AG04450 (cell line): ENCODE measurements at places on chromosomes 11 and 22.

- no peak for DNase-seq
Measured at GRCh38 chr11:68412593-68413475, 47.7 kb upstream of the PPP6R3 start.

- DNase-seq = no peak
Measured at GRCh38 chr11:43516316-43516850, 157.7 kb downstream of the TTC17 start.

- peak; percentile 49 for DNase-seq
Measured at GRCh38 chr11:75031771-75032549, 43.2 kb downstream of the NEU3 start.

- no peak for DNase-seq
Measured at GRCh38 chr11:131690776-131691175, 320.4 kb downstream of the NTM start.

GRCh38 chr22:31344578-31345330 is 1.4 kb downstream of the PATZ1 start:
- no peak for DNase-seq

- no peak for DNase-seq
Measured at GRCh38 chr11:35323076-35323868, 96.1 kb downstream of the SLC1A2 start.

GRCh38 chr11:109241988-109242536 is 179.9 kb upstream of the C11orf87 start:
- no peak for DNase-seq

- no peak for DNase-seq
Measured at GRCh38 chr22:49574881-49575702, 252.6 kb downstream of the BRD1 start.

- DNase-seq = no peak
Measured at GRCh38 chr22:49670456-49671330, 157.0 kb downstream of the BRD1 start.

- DNase-seq = no peak
Measured at GRCh38 chr11:111632516-111633220, 30.4 kb downstream of the SIK2 start.

DNA sequence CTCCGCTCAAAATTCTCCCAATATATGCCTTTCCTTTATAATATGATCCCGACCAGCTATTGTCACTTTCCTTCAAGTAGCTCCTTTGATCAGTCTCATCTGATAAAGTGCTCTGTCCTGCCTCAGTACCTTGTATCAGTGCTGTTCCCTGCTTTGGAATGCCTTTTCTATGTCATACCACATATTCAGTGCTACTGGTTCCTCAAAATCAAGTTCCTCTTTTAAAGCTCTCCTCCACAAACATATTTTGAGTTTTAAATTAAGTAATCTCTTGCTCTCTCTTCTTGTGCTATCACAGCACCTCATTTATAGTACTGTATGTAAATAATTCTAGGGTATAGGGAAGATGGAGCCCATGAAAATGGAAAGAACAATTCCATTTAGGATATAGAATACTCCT is 137.1 kb upstream of the CTSC start:
- DNase-seq = no peak

DNA sequence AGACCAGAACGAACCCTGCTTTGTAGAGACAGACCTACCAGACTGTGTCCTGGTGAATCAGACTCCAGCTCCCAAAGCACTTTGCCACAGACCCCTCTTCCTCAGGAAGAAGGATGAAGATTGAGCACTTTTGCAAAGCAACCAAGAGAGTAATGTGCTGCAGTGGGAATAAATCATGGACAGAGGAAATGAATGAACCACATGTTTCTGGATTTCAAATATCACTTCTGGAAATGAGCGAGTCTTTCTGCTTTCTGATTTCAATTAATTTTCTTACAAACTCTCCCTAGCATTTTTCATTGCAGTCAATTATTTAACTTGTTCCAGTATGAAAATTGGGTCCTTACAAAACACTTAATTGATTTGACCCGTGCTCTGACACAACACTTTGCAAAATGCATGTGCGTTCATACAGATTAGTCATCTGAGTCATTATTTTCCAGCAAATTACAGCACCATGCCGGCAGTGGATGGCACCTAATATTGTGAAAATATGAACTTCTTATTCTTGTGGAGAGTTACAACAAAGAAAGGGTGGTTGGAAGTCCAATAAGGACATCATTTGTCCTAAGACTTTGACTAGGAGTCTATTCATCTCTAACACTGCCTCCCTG is 315.9 kb upstream of the CCDC90B start:
- DNase-seq = no peak

DNA sequence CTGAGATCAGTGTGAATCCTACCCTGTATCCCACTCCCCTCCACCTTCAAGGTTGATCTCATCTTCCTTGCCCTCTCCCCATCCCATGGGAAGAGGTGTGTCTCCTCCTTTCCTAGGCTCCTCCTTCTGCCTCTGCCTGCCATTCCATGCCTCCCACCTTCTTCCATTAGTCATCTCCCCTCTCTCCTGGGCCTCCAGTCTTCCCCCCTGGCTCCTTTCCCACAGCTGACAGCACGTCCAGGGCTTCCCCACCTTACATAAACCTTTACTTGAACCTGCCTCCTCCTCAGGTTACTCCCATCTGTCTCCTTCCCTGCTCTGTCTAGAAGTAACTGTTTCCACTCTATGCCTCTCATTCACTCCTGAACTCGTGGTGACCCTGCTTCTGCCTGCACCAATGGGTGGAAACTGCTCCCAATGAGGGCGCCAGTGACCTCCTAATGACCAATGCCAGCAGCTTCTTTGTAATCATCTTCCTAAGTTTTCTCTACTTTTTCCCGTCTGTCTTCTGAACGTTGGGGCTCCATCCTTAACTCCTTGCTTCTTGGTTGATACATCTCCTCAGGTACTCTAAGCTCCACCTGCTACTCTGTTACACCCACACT is 266.9 kb upstream of the NARS2 start:
- DNase-seq = no peak

- no peak for DNase-seq
Measured at GRCh38 chr22:37930270-37930951, 23.0 kb downstream of the C22orf23 start.

DNA sequence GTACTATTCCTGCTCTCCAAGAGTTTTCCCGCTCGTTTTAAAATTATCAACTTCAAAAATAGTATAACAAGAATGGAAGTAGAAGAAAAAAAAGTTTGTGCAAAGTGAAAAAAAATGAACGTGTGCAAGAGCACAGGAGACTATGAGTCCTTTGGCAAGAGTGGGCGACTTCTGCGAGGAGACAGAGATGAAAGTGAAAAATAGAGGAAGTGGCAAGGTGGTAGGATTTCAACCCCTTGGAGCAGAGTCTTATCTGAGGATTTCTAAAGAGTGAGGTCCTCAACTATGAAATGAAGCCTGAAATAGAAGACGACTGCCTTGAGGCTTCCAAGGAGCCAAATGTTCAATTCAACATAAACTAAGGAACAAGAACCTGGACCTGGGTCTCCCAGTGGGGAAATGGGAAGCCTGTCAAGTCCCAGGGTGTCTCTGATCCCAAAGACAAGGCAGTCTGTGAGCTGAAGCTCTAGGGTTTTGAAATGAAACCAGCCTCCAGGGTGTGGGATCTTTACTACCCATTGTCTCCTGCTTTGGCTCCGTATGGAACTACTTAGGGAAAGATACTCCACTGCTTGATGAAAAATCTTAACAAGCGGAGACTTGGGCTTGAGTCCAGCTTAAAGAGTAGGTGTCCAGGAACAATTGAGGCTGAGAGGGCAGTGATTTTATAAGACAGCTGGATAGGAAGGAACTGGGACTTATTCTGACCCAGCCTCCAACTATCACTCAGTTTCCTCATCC is 4.8 kb downstream of the P4HA3 start:
- no peak for DNase-seq

DNA sequence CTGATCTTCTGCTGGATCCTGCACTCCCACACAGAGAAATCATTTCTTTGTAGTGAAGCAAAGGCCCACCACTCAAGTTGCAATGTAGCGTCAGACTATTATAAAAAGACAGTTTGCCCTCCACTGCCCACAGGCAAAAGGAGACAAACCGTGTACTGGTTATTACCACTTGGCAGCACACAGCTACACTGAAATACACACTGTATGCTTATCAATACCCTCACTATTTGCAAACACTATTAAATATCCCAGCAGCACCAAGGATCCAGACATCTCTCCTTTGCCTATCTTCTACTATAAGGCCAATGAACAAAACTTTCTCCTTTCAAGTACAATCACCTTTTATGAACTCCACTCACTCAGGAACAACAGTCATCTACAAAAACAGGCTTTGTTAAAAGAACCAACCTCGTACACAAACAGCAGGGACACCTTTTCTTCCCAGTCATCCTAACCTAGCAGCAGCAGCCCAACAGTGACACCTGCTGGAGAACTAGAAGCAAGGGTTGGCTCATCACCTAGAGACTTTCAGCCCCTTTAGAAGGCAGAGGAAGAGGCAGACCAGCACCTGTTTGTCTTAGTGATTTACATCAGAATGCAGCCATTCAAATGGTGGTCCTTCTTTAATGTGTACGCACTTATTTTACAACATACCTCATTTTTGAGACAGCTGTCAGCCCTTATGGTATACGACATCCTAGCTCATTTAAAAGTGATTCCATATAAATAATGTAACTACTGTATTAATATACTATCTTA is 56.1 kb downstream of the AMBRA1 start:
- peak; percentile 61 for DNase-seq

DNA sequence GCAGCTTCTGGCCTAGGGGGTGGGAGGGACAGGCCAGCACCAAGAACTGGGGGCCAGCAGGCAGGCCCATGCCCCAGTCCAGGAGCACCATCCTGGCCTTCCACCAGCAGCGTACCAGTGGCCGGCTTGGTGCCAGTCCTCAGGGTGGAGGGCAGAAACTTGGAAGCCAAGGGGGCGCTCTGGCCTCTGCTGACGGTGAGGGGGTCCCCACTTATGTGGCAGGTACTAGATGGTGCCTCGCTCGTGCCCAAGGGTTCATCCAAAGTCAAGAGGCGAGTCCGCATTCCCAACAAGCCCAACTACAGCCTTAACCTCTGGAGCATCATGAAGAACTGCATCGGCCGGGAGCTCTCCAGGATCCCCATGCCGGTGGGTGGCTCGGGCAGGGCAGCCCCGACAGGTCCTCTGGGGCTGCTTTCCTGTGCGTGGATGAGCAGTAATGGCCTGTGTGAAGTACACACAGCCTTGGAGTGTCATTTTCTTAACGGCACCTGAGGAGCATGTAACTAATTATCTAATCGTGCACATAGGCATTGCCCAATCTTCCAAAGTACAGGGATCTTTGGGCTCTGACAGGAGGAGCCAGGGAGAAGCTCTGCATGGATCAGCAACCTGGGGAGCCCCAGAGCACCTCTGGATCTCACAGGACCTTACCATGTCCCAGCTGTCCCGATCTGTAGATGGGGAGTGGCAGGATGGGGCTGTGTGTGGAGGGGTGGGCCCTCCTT is 79.1 kb downstream of the MORC2 start:
- no peak for DNase-seq

- no peak for DNase-seq
Measured at GRCh38 chr22:29765905-29766631, 739 bp downstream of the ZMAT5 start.

DNA sequence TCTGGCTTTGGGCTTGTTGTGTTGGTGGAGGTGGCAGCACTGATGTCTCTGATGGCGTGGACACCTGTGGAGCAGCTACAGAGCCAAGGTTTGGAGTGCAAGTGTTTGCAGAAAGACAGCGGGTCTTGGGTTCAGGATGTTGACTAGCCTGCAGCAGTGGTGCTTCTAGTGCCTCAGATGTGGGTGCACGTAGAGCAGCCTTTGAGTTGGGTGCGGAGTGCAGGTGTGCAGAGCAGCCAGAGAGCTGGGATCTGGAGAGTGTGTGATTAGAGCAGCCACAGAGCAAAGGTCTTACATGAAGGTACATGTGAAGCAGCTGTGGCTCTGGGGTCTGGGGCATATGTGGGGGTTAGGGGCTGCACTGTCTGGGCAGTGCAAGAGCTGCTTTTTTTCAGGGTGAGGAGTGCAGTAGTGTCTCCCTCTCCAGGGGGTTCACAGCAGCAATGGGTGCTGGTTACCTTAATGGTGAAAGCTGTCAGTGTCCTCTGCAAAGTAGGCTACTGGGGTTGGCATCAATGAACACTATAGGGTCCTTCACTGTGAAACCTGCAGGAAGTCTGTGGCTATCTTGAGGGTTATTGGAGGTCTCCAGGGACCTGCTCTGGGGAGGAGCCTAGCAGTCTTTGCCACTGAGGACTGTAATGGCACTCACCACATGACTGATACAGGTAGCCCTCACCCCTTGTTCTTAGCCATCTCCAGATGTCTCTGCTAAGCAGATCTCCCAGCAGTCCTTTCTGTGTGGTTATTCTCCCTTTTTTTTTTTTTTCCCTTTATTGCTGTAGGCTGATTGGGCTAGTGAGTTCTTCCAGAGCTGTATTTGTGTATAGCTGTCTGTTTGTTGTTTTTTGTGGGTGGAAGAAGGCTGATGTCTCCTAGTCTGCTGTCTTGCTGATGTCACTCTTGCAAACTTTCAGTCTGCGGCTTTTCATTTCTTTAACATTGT is 14.3 kb downstream of the BIRC2 start:
- no peak for DNase-seq

DNA sequence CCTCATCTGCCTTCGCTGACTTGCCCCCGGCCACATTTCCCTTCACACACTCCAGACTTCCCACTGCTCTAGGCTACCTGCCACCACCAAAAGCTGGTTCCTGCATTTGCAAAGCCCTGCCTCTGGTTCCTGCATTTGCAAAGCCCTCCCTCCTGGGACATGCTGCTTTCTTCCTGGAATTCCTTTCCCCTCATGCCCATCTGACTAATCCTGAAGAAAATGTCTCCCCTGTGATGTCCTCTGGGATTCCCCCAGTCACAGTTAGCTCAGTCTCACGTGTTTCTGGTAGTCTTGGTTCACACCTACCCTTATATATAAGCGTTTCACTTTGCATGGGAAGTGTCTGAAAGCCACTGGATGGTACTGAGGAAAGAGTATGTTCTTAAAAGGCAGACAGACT is 206.9 kb downstream of the DBX1 start:
- DNase-seq = no peak

DNA sequence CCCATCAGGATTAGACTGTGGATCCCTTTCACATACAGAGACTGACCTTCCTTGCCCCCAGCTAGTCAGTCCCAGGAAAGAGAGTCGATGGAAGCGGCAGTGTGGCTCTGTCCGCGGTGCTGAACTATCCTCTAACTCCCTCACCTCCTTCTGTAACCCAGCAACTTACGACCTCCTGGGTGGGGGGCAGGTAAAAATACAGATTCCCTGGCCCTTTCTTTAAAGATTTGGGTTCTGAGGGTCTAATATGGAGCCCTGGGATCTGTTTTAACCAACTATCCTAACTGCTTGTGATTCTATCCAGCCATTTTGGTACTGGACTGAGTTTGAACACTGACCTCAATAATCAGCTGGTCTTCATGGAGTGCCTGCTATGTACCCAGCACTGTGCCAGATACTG is 23.2 kb downstream of the MFNG start:
- no peak for DNase-seq

GRCh38 chr11:92625894-92626293 is 343.6 kb upstream of the MTNR1B start:
- DNase-seq = no peak
